ENCODE measurements at places on chromosomes 2 and 18.

DNA sequence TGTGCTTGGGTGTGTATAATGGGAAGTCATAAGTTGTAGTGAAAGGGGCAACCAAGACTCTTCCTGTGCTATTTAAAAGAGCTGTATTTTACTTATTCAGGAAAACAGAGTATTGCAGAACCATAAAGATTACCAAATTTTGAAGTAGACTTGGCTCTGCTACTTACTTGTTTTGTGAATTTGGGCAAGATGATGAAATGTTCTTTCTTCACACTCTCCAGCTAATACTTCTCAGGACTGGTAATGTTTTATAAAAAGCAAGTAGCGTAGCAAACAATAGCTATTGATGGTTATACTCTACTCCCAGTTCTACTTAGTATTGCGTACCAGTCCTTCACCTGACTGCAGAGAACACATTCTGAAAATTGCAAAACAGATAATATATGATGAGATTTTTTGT, 374.1 kb downstream of the ARHGAP15 start:
- no peak for DNase-seq

DNA sequence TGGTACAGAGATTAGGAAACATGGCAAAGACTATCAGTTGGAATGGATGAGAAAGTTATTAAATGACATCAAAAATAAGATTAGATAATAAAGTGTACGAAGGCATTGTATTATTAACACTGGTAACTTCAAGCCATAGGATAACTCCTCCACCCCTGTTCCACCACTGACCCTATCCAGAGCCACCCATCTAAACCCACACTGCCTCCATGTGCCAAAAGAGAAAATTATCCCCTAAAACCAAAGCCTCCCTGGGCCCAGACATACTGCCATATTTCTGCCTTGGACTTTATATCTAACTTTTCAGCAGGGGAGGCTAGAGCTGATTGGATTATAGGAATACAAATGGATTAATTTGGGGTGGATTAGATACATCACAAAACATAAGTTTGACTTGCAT, 443.7 kb downstream of the BCL11A start:
- no peak for DNase-seq

- no peak for DNase-seq
These were observed 91.4 kb upstream of the LGALSL start for GRCh38 chr2:64362562-64363026.

- no peak for DNase-seq
These were observed 443.5 kb downstream of the XIRP2 start for GRCh38 chr2:167331636-167332232.

GRCh38 chr2:81084101-81084500, 779.5 kb upstream of the LRRTM1 start:
- DNase-seq = no peak

GRCh38 chr2:218648088-218648786, 11.2 kb downstream of the ZNF142 start:
- peak; percentile 71 for DNase-seq

DNA sequence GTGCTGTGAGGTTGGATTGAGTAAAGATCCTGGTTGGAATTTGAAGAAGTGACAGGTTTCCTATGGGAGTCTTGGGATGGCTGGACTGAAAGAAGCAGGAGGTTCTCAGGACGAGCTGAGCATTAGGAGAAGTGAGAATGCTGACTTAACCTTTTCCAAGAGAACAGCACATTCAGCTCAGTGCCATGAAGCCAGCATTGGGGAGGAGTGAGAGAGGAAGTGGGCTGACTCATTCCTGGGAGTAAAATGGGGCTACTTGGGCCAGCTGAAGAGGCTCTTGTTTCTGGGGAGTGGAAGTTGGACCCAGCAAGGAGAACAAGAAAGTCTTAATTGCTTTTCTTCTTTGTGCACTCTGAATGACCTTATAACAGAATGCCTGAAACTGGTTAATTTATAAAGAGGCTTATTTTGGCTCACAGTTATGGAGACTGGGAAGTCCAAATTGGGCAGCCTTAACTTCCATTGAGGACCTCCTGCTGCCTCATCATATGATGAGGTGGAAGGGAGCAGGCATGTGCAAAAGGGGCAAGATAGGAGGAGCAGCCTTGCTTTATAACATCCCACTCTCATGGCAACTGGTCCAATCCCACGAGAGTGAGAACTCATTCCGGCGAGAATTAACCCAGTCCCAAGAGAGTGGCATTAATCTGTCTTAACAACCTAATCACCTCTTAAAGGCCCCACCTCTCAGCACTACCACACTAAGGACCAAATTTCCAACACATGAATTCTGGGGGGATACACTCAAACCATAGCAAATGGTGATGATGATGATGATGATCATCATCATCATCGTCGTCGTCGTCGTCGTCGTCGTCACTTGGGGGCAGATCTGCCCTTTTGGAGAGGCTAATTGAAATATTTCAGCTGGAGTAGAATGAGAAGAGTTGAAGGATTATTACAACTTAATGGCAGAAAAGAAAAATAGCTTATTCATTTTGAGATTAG, 26.1 kb downstream of the DGUOK start:
- DNase-seq = no peak

DNA sequence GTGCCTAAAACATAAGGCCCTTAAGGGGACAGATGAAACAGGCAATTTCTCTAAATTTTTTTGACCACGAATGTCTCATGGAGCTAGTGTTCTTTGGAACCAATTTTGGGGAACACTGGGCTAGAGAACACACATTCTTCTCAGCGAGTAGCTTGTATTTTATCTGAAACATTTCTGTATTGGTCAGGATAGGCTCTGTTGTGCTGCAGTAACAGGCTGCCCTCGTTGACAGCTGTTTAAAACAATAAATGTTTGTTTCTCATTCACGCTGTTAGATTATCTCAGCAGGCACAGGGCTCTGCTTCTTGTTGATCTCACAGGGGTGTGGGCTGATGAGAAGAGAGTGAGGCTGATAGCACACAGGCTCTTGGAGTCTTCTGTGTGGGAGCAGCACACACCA, 105.3 kb downstream of the SH3RF3 start:
- DNase-seq = no peak

GRCh38 chr2:230447036-230447435, 31.0 kb downstream of the SP100 start:
- no peak for DNase-seq

- no peak for DNase-seq
These were observed 750.8 kb upstream of the KLHL29 start for GRCh38 chr2:22634167-22634566.

GRCh38 chr2:3667151-3667631, 9.2 kb downstream of the ALLC start:
- DNase-seq = no peak

- peak; percentile 78 for DNase-seq
These were observed 175.1 kb downstream of the GALNT1 start for GRCh38 chr18:35756506-35757117.

GRCh38 chr2:191501561-191502168, 176.3 kb upstream of the NABP1 start:
- no peak for DNase-seq

- no peak for DNase-seq
These were observed 170.9 kb downstream of the ZNF521 start for GRCh38 chr18:25180973-25181548.
